ENCODE measurements at places on chromosomes 6 and 20.

DNA sequence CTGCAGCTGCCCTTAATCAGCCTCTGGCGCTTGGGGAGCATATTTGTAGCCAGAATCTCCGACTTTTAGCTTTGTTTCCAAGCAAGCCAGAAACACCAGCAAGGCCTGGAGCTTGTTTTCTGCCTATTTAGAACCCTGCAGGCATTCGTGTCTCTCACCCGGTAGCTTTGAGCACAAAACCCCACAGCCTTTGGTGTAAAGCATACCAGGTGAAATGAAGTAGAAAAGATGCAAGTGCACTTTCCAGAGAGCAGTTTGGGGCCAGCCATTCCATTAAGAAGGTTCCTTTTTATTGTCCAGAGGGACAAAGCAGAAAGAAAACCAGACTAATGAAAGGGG lies 736 bp downstream of the FAM217B start:
- DNase-seq = no peak

DNA sequence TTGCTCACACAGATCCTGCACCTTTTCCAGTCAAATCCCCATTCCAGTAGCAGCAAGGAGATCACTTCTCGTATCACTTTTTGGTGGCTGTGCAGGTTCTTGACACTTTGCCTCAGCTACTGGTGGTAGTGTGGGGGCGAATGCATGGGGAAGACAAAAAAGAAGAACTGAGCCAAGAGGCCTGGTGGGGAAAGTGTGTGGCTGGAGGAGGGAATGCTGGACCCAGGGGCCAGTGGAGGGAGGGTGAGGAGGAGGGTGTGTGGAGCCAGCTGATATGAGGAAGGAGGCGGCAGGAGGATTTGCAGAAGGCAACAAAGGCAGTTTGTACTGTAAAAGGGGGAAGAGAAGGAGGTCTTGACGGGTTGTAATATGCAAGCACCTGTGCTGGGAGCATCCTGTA lies 15.7 kb upstream of the HLA-C start:
- DNase-seq = no peak

DNA sequence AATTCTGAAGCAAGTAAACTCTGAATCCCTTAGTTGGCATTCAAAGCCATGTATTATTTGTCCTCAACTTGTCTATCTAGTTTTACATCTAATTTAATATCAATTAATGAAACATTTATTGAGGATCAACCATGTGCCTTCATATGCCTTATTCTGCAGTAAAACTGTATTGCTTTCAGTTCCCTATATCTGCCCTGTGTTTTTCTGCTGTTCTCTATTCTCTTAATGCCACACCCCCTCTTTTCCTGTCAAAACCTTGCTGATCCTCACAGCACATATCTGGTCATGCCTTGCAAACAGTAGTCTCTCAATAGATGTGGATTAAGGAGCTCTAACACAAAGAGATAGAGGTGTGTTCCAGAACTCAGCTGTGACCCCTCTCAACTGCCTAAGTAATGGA lies 2.0 kb downstream of the FIG4 start:
- no peak for DNase-seq

GRCh38 chr20:21398109-21399004 lies 1.0 kb upstream of the NKX2-4 start:
- no peak for DNase-seq

DNA sequence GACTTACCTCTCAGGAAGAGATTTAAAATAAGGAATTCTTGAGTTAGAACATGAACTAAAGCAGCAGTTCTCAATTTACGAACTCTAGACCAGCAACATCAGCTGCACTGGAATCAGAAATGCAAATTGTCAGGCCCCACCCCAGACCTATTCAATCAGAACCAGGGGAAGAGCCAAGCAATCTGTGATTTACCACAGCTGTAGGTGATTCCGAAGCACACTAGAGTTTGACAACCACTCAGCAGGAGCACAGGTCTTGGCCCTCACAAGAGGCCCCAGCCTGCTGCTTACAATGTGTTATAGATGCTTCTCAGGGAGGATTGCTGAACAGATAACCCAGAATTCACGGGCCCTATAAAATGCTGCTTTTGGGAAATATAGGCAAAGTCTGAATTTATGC lies 279.2 kb downstream of the PTPRK start:
- no peak for DNase-seq

GRCh38 chr6:710601-711571 lies 17.9 kb upstream of the EXOC2 start:
- DNase-seq = peak; percentile 32

DNA sequence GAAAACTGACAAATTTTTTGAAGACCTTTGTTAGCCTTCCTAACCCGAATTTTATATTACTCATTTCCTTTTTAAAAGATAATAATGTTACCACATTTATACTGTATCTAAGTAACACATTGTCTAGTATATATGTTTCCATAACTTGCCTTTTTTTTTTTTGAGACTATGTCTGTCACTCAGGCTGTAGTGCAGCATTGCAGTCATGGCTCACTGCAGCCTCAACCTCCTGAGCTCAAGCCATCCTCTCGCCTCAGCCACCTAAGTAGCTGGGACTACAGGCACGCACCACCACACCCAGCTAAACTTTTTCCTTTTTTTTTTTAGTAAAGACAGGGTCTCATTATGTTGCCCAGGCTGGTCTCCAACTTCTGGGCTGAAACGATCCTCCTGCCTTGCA lies 18.6 kb downstream of the ZNFX1 start:
- DNase-seq = no peak

- DNase-seq = no peak
Observed at GRCh38 chr6:165821754-165822153, 158.7 kb upstream of the PDE10A start.

DNA sequence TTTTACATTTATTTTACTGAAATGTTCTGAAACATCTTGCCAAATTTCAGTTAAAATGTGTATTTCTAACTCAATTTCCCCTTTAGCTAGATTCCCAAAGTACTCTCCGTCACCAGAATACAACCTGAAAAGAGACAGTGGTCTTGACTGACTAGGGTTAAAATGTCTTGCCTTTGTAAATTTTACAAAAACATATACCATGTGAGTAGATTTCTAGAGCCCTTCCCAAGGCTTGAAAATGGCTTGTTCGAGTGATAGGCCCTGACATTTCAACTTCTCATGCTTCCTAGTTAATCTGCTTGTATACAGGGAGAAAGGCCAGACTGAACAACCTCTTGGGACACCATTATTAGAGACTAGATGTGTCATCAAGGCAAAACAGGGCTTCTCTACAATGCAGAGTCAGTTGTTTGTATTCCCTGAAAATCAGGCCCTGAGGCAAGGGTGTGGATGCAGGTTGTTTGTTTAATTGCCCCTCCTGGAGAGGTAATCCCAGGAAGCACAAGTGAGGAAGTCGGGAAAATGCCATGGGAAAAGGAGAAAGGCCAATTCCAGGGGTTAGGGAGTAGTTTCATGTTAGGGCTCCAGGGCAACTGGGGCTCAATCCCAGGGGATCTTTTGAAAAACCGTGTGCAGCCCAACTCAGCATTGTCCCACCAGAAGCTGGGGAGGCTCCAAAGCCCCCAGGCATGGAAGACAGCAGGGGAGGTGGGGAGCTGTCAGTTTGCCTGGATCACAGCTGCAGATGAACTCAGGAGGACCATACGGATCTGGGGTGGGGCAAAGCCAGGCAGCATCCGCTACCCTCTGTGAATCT lies 11.6 kb upstream of the TFB1M start:
- DNase-seq = no peak

DNA sequence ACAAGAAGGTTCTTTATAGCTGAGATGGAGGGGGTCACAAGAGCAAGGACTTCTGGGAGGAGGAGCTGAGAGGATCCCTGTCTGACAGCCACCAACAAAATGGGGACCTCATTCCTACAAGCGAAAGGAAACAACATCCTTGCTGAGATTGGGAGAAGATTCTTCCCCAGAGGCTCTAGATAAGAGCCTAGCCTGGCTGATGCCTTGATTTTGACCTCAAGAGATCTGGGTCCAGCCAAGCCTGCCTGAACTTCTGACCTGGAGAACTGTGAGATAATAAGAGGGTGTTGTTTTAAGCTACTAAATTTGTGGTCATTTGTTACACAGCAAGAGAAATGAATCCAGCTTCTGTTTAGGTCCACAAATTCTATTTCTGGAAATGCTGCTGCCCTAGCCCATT lies 75.4 kb upstream of the SLC4A11 start:
- no peak for DNase-seq

- DNase-seq = no peak
Observed at GRCh38 chr20:18403269-18403668, 63.6 kb downstream of the DZANK1 start.

DNA sequence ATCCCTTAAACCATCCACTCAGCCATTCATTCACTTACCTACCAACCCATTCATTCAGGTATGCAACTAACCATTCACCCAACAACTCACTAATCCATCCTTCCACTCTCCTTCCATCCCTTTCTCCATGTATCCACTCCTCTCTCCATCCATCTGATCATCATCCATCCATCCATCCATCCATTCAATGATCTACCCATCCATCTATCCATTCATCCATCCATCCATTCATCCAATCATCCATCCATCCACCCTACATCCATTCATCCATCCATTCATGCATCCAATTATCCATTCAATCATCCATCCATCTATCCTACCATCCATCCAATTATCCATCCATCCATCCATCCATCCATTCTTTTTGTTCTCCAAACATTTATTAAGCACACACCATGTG lies 13.8 kb upstream of the BCAS1 start:
- no peak for DNase-seq

- no peak for DNase-seq
Observed at GRCh38 chr6:37019065-37019450, 13.6 kb downstream of the FGD2 start.

DNA sequence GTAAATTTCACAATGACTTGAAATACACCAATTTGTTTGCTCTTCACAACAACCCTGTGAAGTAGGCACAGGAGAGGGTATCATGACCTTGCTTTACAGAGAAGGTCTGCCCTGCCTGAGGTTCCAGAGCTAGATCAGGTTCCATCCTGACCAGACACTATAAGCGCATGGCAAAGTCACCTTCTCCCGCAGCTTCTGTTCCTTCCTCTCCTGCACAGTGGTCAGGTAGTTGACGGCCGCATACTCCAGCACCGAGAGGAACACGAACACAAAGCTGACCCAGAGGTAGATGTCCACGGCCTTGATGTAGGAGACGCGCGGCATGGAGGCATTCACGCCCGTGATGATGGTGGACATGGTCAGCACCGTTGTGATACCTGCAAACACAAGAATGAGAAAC lies 34.3 kb downstream of the PM20D2 start:
- no peak for DNase-seq
